ENCODE measurements at places on chromosomes 11 and 22.

GRCh38 chr11:34234086-34234740 lies 123.6 kb downstream of the ABTB2 start:
- peak; percentile 79 for DNase-seq

DNA sequence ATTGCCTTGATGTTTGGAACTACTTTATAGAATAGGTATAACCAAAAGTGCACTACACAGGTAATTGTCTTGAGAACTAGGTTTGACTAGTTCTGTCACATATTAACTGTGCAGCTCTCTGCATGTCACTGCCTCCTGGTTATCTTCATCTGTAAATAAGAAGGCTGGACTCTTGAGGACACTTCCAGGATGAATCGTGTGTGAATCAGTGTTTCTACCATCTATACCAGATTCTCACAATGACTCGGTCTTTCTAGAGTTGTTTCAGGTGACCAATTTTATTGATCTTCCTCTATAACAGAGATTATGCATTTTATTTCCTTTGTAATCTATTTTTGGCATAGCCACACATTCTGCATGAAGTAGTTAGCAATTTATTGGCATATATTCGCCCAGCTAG lies 1181.0 kb upstream of the TENM4 start:
- no peak for DNase-seq

DNA sequence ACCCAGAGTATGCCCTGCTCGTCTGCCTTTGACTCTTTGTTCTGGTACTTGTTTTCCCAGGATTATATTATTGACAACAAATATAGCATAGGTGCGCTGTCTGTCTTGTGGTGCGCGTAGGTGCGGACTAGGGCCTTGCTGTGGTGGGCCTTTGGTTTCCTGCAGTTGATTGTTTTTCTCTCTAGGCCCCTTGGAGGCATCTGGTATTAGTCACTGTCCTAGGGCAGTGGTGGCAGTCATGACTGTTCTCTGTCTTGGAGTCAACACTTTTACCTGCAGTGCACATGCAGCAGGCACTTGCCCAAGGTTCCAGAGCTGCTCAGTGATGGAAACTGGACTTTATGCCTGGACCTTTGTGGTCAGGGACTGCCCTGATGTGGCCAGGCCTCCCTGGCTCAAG lies 18.6 kb downstream of the PPP6R2 start:
- DNase-seq, result no peak

DNA sequence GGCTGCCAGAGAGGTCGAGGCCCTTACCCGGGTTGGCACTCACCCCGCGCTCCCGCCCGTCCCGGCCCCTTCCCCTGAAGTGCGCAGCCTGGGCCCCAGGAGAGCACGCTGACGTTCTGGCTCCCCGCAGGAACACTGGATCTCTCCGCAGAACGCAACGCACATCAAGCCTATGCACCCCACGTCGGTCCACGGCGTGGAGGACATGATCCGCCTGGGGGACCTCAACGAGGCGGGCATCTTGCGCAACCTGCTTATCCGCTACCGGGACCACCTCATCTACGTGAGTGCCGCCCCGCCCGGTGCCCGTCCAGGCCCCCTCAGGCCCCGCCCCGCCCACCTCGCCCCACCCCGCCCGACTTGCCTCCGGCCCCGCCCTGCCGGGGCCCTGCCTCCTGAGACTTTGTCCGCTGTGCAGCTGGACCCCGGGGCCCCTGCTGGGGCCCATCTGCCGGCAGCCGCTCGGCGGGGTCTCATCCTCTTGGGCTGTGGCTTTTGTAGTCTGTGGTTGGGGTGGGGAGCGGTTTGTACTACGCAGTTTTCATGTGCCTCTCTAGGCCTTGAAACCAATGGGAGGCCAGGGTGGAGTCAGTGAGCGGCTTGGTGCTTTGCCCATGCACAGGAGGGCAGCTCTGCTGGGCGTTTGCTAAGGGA lies 19.7 kb downstream of the MYO7A start:
- DNase-seq, result no peak

- peak; percentile 41 for DNase-seq
Observed at GRCh38 chr22:31650391-31650790, 11.6 kb downstream of the PISD start.
